ENCODE measurements at places on chromosomes 6 and 20.
A peak's percentile ranks its signal among the peaks of the same experiment; 100 is the strongest.

DNA sequence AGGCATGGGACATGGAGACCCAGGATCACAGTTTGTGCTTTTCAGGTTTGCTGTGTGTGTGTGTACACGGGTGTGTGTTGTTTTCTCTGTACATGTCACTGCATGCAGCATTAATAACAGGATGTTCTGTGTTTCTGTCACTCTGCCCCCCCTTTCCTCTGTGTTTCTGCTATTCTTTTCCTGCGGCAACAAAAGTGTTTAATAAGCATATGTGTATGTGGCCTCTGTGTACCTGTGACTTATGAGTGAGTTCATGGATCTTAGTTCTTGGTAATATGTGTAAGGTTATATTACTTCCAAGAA, 9.8 kb downstream of the SYNGAP1 start:
- no peak for DNase-seq

- DNase-seq = no peak
These were observed 133.7 kb downstream of the EDN1 start for GRCh38 chr6:12423832-12424231.

- DNase-seq = peak; percentile 52
These were observed 916 bp downstream of the TRIM27 start for GRCh38 chr6:28922821-28923317.

GRCh38 chr20:25376886-25377285, 13.7 kb downstream of the ABHD12 start:
- no peak for DNase-seq

- DNase-seq = no peak
These were observed 5.4 kb downstream of the RTEL1 start for GRCh38 chr20:63663332-63664066.
